H1 (cell line): ENCODE measurements at places on chromosomes 2 and 18.

DNA sequence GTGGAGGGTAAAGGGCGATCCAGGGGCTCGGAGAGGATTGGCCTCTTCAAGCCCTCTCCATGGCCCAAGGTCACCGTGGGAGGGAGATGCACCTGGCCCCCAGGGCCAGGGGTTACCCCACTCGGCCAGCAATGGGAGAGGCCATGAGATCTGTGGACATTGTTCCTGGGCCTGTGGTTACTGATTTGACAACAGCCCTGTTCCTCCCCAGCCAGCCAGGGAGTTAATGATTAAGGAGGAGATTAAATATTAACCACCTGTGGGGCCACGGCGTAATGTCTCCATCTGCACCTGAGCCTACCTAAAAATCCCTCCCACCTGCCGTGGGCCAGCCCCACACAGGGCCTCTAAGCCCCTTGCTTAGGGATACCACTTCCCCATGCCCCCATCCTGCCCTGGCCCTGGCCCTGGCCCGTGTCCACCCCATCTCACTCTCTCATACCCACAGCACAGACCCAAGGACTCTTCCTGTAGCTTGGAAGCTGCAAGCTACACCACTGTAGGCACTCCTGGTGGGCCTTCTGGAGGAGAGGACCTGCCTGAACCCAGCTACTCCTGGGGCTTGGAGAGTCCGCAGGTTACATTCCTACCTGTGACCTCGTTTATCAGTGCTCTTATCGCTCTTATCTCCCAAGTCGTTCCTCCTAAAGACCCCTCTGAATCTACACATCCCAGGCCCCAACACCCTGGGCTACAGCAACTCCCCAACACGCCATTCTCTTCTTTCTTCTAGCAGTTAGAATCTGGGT is 32.1 kb downstream of the ZFP36L2 start:
- no peak for DNase-seq

DNA sequence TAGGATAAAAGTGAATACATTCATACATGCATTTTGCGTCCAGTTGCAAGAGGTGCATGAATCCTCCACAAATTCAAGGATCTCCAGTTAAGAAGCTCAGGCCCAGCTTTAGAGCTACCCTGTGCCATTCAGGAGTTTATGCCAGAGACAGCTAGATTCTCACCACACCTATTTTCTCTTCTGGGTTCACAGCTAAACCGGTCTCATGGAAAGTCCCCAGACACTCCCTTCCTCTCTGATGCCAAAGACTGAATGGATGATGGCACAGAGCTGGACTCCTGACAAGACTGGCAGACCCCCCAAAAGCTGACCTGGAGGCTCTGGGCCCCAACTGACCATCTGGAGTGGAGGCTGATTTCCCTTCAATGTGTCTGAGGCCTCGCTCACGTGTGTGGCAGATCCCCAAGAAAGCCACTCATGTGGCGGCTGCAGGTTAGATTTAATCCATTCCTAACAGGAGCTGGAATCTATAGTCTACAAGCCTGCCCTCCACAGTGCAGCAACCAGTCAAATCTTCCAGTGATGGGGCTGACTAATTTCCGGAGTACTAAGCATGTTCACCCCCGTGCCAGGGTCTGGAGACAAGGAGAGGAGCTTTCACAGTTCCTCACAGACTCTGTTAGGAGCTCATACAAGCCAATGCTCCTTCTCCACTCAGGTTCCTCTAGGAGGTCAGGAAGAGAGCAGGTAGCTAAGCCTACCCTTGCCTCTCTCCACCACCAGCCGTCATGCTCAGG is 257.1 kb downstream of the BCL11A start:
- DNase-seq = no peak

- no peak for DNase-seq
Measured at GRCh38 chr2:71348302-71348701, 16.7 kb downstream of the ZNF638 start.

DNA sequence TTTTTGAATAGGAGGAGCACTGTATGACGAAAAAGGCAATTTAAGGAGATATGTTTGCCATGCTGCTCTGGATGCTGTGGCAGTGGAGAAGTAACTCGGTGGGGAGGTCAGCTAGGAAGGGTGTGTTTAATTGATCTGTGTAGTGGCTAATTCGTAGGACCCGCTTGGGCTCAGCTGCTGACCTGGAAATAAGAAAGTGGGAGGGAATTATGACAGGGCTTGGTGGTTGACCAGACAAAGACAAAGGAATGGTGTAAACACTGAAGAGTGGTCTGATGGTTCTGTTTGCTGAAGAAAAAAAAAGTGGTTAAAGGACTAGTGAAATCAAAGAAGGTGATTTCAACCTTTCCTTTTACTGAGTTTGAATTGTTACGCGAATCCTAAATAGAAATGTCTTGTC is 146.0 kb downstream of the MAP4K4 start:
- DNase-seq = no peak
